ENCODE measurements at places on chromosomes 12 and 14.

DNA sequence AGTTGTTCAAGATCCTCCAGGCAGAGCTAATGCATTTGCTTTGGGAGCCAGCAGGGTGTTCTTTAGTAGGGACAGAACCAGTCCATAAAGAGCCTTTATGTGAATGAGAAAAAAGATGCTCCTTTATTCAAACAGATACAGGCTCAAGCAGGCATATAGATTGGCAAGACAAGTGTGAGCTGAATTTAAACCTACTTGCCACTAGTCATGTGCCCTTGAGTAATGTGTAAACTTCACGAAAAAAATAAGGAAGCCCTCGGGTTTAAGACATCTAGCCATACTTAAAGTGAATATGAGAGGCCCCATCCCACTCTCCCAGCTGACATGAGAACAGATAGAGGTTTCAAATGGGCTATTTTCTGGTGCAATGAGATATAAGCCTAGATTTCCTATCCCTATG, 43.1 kb upstream of the STRAP start:
- no peak for DNase-seq

DNA sequence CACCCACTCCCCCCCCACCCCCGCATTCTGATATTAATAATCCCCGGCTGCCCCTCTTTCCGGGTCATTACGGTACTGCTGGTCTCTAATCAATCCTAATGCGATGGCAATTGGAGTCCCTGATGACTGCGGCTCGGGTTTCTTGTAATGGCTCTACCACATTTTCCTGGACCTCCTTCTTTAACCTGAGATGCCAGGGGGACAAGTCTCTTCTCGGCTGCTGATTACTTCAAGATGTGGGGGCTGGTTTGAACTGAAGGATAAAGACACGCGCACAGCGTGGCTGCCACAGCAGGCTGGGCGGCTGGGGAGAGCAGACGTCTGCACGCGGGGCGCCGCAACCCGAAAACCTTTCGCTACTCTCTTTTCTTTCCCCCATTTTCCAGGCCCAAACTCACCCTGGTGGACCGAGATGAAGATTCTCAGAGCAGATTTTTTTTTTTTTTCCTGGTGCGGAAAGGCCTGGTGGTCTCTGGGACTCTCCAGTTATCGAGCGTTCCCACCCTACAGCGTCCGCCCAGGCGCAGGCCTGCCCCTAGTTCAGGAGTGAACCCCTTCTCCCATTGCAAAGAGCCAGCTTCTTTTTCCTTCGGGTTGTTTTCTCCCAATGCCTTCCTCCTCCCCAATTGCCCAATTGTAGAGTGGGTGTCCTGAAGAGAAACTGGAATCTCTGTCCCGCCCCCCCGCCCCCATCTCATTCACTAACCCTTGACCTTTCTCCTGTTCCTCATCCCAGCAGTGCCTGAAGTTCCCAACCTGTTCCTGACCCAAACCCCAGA, 6.0 kb upstream of the SIX1 start:
- DNase-seq = no peak

GRCh38 chr12:39378341-39378740, 64.6 kb downstream of the KIF21A start:
- DNase-seq = no peak

GRCh38 chr14:73633116-73634010, 11.4 kb upstream of the DNAL1 start:
- DNase-seq = peak; percentile 63

- DNase-seq = no peak
Measured at GRCh38 chr12:110906985-110907384, 13.4 kb downstream of the MYL2 start.

DNA sequence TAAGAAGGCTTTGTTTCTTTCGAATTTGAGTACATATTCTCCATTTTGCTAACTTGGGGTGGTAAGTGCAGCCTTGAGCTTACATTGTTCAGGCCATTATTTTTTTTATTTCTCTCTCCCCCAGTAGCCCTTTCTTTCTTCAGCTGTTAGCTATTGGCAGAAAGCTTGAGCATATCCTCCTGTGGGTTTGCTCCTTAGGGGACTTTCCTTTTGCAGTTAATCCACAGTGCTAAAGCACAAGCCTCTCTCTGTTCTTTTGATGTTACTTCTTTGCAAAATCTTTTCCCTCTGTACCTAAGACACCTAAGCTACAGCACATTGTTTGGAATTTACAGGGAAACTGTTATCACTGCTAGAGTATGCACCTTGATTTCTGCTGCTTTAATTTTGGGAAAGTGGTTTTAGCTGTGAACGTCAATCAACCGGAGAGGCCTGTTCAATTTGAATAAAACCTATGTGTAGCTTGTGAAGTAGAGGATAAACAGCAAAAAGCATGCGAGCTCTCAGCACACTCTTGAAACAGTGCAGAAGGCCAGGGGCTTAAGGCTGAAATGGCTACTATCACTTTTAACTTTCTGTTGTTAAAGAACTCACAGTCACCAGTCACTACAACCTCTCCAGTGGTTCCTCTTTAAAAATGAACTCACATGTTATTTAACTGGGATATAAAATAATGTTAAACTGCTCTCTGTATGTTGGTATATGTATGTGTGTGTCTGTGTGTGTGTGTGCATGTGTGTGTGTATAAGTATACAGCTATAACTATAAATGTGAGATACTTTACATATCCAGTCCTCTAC, 139.2 kb downstream of the PDZRN4 start:
- no peak for DNase-seq

DNA sequence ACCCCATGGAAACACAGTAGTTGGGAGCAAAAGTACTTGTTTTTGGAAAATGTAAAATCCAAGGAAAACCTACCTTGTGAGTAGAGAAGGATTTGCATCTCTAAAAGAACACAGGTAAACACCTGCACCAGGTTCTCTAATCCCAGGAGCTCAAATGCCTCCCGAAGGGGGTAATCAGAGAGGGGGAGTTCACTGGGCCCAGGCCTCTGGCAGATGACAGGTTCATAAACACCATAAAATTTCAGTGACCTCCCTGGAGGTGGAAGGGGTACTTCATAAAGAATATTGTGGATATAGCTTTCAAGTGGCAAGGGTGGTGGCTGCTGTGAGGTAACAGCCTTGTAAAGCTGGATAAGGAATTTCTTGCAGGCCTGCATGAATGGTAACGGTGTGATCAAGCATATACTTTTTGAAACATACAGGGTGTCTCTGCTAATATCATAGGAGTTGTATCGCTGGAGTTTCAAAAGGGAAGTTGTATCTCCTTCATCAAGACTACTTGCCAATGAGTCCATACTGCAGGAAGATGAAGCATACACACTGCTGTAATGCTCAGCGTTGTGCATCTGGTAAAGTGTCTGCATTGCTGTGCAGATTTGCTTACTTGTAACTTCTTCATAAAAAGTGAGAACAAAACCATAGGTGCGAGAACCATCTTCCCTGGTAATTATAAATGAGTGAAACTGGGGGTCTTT, 111.3 kb downstream of the DENND5B start:
- no peak for DNase-seq

DNA sequence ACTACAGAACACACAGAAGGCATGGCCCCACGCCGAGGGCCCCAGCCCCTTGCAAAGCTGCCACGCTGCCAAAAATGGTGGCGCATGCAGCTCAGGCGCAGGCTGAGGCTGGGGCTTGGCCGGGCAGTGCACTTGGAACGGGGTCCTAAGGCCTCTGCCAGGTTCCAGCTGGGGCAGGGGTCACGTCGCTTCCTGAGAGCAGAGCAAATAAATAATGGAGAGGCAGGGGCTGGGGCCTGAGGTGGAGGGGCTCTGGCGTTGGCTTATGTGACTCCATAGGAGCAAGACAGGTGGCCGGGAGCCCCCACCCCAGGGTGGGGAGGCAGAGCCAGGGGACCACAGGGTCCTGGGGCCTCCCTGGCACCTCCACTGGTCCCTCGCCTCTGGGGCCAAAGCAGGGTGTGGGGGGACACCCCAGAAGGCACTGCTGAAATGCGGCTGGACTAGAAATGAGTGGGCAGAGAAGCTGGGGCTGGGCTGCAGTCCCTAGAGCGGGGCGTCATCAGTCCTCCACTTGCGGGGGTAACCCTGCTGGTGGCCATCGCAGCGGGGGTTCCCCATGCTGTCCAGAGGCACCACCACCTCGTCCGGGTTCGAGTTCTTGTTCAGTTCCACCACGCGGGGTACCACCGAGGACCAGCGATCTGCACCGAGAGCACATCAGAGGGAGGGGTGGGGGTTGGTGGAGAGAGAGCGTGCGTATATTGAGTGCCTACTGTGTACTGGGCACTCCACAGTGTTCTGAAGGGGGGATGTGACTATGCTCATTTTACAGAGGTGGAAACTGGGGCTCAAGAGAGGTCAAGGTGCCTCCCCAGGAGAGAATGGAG, 49.8 kb downstream of the TRPV4 start:
- DNase-seq = no peak

DNA sequence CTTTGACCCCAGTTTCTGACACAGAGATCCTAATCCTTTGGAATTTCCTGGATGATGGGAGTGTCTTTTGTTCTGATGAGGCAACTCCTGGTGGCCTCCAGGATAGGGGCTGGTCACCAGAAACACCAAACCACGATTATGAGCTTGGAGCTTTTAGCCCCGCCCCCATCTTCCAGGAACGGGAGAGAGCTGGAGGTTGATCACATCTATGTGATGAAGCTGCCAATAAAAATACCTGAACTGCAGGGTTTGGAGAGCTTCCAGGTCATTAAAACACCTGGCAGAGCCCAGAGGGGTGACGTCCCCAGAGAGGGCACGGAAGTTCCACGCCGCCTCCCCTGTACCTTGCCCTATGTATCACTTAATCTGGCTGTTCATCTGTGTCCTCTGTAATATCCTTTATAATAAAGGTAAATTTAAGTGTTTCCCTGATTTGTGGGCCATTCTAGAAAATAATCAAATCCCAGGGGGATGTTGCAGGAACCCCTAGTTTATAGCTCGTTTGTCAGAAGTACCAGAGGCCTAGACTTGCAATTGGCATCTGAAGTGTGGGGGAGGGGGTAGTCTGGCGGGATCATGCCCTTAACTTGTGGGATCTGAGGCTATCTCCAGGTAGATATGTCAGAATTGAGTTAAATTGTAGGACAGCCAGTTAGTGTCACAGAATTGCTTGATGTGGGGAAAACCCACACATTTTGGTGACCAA, 21.2 kb downstream of the APPL2 start:
- DNase-seq = no peak

- DNase-seq = no peak
Measured at GRCh38 chr14:34507459-34507858, 32.0 kb downstream of the EAPP start.

GRCh38 chr12:105292705-105293104, 37.8 kb upstream of the C12orf75 start:
- DNase-seq = no peak

DNA sequence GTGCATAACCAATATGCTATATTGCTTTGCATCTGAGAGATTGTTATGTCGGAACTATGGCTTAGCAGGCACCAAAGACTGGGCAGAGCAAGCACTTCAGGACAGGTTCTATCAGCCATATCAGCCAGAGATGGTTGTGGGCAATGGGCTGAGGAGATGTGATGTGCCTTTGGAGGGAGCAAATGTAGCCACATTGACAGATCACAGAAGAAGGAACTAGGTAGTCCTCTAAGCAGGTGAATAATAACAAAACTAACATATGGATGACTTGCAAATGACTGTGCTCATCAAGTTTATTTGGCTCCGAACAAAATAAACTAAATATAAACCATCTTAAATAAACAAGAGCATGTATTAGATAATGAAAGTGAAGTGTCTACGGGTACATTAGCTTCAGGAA, 291.7 kb downstream of the RMST start:
- no peak for DNase-seq

DNA sequence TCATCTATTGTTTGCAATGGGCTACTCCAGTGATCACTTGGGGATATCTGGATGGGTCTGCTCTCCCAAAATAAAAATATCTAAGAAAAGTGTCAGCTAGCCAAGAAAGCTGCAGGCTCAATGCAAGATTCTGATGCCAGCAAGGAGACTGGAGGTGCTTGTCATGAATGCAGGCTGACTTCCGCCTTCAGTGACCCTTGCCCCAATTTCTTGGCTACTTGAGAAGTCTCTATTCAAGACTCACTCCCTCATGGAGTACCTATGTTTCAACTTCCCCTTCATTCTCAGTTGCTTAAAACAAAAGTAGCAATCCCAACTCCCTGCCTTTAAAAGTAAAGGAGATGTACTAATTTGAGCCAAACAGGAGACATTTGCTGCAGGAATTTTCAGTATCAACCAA, 123.9 kb downstream of the GPR65 start:
- DNase-seq = no peak

GRCh38 chr12:43893670-43894069, 57.8 kb downstream of the TMEM117 start:
- DNase-seq = no peak

GRCh38 chr12:62931477-62931876, 3.5 kb downstream of the PPM1H start:
- no peak for DNase-seq

- DNase-seq = no peak
Measured at GRCh38 chr12:98317939-98318899, 197.2 kb upstream of the TMPO start.

- DNase-seq = no peak
Measured at GRCh38 chr12:70267550-70267949, 24.3 kb downstream of the CNOT2 start.

DNA sequence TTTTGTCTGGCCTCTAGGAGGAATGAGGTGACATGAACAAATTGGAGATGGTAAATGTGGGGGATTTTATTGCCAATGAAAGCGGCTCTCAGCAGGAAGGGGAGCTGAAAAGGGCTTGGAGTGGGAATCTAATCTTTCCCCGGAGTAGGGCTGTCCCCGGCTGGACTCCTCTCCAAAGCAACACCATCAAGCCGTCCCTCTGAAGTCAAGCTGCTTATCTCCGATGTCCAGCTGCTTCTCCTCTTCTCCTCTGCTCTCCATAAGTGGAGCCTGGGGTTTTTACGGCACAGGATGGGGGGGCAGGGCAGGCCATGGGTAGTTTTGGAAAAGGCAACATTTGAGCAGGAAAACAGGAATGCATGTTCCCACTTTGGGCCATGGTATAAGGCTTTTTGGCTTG, 113.5 kb downstream of the TMEM132D start:
- DNase-seq = no peak

DNA sequence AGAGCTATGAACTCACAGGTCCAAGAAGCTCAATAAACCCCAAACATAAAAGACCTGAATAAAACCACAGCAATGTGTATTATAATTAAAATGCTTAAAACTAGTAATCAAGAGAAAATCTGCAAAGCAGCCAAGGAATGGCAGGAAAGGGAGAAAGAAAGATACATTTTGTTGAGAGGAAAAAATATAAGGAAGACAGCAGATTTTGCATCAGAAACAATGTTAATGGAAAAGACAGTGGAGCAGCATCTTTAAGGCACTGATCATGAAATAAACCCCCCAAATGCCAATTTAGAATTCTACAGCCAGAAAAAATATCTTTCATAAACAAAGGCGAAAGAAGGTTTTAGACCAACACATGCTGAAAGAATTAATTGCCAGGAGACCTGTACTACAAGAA, 39.3 kb downstream of the RAN start:
- DNase-seq = no peak

- no peak for DNase-seq
Measured at GRCh38 chr14:87251011-87251410, 742.0 kb downstream of the GALC start.

- DNase-seq = no peak
Measured at GRCh38 chr12:52519826-52520662, at the start of gene KRT5. Gene KRT5, minus strand, starts transcription at chr12:52520394. Its CDS starts 98 bp downstream, at chr12:52520296.
